ENCODE measurements at places on chromosomes 6 and 20.

GRCh38 chr20:9119776-9120175 lies 50.9 kb downstream of the PLCB4 start:
- DNase-seq: no peak

- DNase-seq: no peak
Measured at GRCh38 chr20:35560105-35560511, 18.2 kb downstream of the ERGIC3 start.

DNA sequence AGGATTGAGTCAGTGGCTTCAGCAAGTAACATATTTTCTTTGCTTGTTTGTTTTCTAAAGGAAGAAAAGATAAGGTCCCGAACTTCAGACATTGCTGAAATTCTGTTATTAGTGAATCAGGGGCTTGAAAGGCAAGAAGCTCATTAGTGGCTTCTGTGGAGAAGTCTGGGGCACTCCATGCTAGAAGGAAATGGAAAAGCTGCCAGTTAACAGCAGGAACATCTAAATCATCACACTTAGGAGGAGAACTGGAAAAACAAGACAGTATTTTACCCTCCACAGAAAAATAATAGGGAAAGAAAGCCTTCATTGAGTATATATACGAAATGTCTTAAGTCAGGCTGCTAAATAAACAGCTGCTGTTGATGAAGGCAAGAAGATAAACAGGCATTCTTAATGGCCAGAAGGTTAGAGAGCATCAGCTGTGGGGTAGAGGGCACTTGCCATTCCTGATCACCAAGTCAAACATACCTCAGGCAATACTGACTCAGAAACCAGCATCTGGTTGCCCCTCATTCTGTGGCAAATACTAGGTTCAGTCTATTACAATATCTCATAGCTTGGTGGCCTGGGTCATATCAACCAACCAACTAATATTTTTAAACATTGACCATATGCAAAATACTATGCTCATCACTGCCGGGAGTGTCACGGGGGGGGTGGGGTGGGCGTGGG lies 143.2 kb upstream of the TENT5A start:
- no peak for DNase-seq

DNA sequence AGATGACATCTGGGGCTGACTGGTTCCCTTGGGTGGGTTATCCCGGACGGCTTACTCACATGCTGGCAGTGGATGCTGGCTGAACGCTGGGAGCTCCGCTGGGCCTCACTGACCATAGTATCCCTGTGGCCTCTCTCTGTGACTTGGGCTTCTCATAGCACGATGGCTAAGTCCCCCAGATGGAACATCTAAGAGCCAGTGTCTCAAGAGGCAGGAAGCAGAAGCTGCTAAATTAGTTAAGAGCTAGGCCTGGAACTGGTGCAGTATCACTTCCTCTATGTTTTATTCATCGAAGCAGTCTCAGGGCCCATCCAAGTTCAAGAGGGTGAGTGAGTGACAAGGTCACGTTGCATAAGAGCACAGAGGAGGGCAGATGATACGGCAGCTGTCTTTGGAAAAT lies 116.5 kb upstream of the LAMP5 start:
- no peak for DNase-seq

- DNase-seq: no peak
Measured at GRCh38 chr6:131754088-131754487, 43.3 kb upstream of the CTAGE9 start.

- DNase-seq: peak; percentile 62
Measured at GRCh38 chr6:30722280-30723112, 2.3 kb downstream of the TUBB start.

DNA sequence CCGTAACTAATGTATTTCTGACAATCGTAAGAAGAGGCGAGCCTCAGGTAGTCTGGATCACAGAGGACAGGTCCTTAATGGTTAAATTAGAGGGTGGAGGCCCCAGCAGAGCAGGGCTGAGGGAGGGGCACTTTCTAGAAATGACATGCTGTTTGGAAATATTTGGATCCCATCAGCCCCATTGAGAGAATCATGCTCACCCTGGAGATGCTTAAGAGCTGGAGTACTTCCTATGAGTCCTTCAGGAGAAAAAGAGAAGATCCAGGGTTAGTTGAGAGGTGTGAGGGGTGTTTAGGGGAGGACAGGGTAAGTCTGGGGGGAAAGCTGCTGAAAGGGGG lies 123.0 kb downstream of the TCP11 start:
- no peak for DNase-seq

GRCh38 chr6:26232940-26233648 lies 131.9 kb upstream of the BTN3A2 start:
- DNase-seq: no peak

- DNase-seq: peak; percentile 35
Measured at GRCh38 chr6:88983532-88983931, 20.1 kb upstream of the RNGTT start.

GRCh38 chr6:138485005-138485545 lies 14.2 kb downstream of the NHSL1 start:
- DNase-seq: no peak

DNA sequence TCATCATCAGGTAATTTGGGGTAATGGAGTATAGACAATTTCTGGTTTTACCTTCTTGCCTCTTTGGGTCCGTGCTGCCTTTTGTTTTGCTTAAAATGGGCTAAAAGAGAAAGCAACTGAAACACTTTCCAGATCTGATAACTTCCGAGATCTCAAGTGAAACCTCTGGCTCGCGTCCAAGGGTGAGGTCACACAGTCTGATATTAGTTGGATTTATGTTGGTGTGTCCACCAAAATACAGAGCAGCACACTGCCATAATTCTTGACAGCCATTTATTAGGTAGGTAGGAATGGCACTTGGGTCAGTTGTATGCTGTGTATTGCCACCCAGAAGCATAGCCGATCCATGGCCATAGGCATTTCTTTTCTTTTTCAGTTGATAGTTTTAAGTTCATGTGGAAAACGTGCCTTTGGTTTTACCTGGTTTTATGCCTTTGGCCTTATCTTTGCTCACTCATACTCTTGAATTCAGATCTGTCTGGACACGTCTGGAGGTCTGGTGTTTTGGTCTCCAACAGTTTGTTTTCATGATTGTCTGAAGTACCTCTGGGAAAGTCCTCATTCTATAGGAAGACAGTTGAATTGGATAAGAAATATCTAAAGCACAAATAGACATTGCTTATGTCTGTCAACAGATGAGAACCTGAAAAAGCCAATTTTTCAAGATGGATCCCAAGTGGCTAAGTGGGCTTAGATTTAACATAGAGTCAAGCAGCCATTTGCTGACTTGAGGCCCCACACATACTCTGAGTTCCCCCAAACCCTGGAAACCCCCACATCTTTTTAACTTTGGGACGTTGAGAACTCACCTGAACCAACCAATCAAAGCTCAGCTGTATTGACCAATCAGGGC lies 320.8 kb downstream of the SOX4 start:
- no peak for DNase-seq

GRCh38 chr6:157630463-157631080 lies 192.5 kb upstream of the SNX9 start:
- no peak for DNase-seq

GRCh38 chr6:52255434-52255833 lies 11.1 kb upstream of the IL17F start:
- DNase-seq: no peak

- DNase-seq: no peak
Measured at GRCh38 chr6:7910654-7911344, at the start of gene TXNDC5. Gene TXNDC5 (minus strand): TSS chr6:7910788. CDS start chr6:7910776, 12 bp downstream.

DNA sequence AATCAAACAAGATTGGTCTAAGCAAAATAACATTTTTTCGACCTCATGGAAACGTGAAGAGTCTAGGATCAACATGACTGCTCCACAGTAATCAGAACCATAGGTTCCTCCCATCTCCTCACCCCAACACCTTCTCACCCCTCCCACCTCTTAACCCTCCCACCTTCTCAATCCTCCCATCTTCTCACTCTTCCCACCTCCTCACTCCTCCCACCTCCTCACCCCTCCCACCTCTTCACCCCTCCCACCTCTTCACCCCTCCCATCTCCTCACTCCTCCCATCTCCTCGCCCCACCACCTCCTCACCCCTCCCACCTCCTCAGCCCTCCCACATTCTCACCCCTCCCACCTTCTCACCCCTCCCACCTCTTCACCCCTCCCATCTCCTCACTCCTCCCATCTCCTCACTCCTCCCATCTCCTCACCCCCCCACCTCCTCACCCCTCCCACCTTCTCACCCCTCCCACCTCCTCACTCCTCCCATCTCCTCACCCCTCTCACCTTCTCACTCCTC lies 567.4 kb downstream of the C6orf118 start:
- DNase-seq: no peak

DNA sequence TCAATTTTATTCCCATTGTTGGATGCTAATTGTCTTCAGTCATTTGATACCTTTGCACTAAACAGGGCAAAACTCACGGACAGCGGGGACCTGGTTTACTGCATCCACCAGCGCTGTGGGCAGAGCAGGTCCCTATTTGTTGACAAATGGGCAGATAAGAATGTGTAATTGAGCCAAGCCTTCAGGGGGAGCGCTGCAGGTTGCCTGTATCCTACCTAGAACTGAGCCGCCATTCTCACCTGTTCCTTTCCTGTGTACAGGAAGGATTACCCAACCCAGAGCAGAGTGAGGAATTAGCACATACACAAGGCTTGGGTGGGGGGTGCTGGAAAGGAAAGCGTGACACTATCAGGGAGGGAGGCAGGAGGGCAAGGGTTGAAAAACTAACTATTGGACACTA lies 89.1 kb upstream of the FOXA2 start:
- DNase-seq: no peak

DNA sequence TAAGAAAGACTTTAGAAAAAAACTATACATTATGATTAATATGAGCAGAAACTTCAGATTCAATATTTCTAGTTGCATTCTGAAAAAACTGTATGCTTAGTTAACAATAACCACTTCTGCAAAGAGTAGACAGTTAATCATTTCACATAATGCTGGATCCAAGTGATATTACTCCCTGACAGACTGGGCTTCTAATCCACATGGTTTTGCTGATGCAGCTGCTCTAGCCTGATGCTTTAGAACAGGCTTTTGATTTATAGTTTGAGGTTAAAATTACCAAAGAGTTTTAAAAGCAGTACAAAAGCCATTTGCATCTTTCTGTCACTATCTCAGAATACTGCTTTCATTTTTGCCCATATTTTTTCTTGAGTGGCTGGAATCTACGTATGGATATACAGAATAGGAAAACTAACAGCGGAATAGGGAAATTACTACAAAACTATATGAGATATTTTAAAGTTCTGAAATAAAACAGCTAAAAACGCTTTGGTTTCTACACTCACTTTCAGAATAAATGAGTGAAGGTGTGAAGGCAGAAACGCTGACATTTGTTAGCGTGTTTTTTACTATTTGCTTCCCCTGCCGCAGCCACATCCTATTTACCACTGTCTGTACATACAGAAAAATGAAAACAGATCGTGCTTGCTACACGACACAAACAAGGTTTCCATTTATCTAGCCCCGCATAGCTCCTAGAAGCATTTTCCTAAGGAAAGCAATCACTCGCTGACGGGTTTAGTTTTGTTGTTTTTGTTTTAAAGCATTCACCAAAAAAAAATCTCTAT lies 61.7 kb downstream of the METTL24 start:
- DNase-seq: no peak

GRCh38 chr6:144797881-144798589 lies 512.9 kb downstream of the UTRN start:
- DNase-seq: peak; percentile 77

DNA sequence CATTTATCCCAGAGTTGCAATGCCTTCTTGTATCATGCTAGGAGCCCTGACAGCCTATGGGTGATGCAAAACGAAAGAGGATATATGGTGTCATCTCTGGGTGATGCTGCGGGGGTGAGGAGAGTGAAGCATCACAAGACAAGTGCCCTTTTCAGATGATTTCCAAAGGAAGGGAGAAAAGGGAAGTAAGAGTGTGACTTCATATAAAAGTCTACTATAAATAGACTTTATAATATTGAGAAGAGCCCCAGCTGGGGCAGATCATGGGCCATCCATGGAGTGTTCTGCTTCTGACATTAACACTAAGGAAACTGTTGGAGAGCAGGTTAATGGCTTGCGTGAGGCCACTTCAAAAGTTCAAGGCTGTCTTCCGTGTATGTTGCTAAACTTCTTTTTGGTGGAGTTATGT lies 4.4 kb downstream of the CD83 start:
- no peak for DNase-seq

GRCh38 chr20:47773371-47773786 lies 11.9 kb downstream of the SULF2 start:
- no peak for DNase-seq

- no peak for DNase-seq
Measured at GRCh38 chr20:32338665-32339064, 19.5 kb upstream of the ASXL1 start.

DNA sequence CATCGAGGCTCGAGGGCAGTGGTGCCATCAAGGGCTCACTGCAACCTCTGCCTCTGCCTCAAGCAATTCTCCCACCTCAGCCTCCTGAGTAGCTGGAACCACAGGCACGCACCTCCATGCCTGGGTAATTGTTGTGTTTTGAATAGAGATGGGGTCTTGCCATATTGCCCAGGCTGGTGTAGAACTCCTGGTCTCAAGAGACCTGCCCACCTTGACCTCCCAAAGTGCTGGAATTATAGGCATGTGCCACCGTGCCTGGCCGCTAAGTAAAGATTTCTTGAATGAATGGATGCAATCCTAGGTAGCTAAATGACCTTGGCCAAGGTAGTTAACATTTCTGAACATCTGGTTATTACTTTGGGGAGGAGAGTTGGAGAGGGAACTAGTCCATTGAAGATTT lies 7.4 kb downstream of the SCAF8 start:
- DNase-seq: no peak

- no peak for DNase-seq
Measured at GRCh38 chr6:37585523-37585905, 85.8 kb upstream of the CCDC167 start.

GRCh38 chr6:161424421-161424820 lies 150.6 kb upstream of the AGPAT4 start:
- DNase-seq: no peak

DNA sequence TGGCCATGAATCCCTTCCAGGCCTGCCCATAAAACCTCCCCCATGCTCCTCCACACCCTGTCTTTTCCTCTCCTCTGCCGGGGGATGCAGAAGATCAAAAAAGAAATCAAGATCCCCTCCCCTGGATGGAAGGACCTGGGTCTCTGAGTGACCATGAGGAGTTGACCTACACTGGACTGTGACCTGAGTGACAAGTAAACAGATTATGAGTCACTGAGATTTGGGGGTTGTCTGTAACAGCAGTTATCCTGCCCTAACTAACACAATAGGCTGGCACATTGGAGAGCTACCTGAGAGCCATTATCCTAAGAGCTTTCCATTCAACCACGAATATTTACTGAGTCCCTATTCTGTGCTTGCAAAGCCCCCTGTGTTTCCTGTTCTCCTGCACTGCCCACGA lies 28.4 kb upstream of the SIRPA start:
- no peak for DNase-seq

- DNase-seq: no peak
Measured at GRCh38 chr6:149107520-149107919, 210.0 kb upstream of the TAB2 start.

Data from HCT116 (cell line).